ENCODE measurements at places on chromosomes 6 and 20. TPM values are rescaled to one million over a fixed set of nuclear protein-coding genes. Genes with fewer than 3 reads are reported as not detected.

DNA sequence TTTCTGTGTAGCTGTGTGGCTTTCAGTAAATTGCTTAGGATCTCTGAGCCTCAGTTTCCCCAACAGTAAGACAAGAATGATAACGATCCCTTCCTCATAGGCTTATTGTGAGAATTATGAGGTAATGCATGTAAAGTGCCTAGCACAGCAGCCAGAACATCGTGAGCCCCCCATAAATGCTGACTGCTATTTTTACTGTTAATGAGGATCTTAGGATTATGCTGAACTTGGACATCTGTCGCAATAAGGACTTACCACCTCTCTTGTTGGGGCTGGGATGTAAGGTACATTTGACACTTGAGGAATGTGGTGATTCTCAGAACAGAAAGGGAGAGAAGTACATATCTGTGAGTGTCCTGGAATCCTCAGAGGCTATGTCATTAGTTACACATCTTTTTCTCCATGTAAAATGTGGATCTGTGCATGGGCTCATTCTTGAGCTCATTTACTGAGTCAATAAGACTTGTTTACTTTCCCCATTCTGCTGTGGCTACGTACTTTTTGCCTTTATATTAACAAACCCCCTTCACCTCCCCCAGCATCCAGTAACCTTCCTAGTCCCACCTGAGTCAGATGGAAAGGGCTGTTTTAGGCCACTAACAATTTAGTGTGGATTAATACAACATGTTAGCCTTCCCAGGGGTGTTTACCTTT is 64.4 kb upstream of the PLEKHG1 start:
- peaks cover 11% of the 10 kb centered on the region for H3K36me3 ChIP-seq
- peaks cover 8% of the 10 kb centered on the region for H3K4me1 ChIP-seq
- H3K4me3 ChIP-seq = no peak overlapping the region
- no peak overlapping the region for H3K27ac ChIP-seq

GRCh38 chr6:117624869-117625481 is 22.7 kb upstream of the GOPC start:
- H3K4me3 ChIP-seq = no peak overlapping the region
- H3K27me3 ChIP-seq = peaks cover 14% of the 10 kb centered on the region
- no peak for DNase-seq

- no peaks in the 10 kb centered on the region for H3K4me1 ChIP-seq
- no peak overlapping the region for H3K27ac ChIP-seq
- no peaks in the 10 kb centered on the region for H3K36me3 ChIP-seq
- no peak for DNase-seq
- H3K27me3 ChIP-seq = peaks cover 6% of the 10 kb centered on the region
These were observed 224.0 kb upstream of the PLN start for GRCh38 chr6:118324116-118324515.

GRCh38 chr6:84749181-84749580 is 15.2 kb downstream of the TBX18 start:
- H3K4me3 ChIP-seq = no peak overlapping the region
- no peak overlapping the region for H3K27ac ChIP-seq
- no peaks in the 10 kb centered on the region for H3K27me3 ChIP-seq
- no peaks in the 10 kb centered on the region for H3K4me1 ChIP-seq

DNA sequence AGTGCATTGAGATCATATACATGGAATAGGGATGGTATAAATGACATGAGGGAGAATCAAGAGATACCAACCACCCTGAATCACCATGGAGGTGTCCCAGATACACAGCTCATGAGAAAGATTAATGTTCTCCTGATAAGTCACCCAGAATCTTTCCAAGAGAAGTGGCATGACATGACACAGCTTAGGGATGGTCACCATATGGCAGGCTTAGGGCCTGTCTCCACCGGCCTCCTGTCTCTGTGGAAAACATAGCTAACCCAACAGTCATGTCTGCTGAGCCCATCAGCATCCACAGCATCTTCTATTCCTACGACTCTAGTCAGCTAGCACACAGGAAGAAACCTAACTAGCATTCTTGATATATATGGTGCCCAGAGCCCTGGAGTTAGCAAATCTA is 133.3 kb downstream of the IPCEF1 start:
- no peaks in the 10 kb centered on the region for H3K4me1 ChIP-seq
- no peak for DNase-seq
- no peak overlapping the region for H3K27ac ChIP-seq
- H3K27me3 ChIP-seq = no peaks in the 10 kb centered on the region
- H3K4me3 ChIP-seq = no peak overlapping the region
- no peaks in the 10 kb centered on the region for H3K36me3 ChIP-seq

GRCh38 chr6:158643836-158644230 is 710 bp downstream of the DYNLT1 start:
- no peak for DNase-seq
- H3K27ac ChIP-seq = peak overlapping the region; percentile 98
- H3K4me3 ChIP-seq = peak overlapping the region; percentile 97
- H3K4me1 ChIP-seq = peaks cover 42% of the 10 kb centered on the region
- H3K27me3 ChIP-seq = no peaks in the 10 kb centered on the region

DNA sequence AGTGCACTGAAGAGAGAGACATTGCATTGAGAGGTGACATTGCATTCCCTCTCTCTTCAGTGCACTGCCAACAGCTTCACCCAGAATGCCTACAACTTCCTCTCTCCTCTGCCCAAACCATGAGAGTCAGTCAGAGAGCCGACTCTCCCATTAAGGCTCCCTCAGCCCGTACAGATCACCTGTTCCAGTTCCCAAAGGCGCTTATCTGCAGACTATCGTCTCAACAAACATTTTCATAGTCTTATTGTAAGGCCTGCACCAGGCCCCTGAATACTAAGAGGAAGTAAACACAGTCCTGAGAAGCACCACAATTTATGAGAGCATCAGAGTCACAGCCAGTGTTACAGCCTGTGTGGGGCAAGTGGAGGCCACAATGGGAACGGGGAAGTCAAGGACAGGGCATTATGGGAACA is 53.7 kb downstream of the GFOD1 start:
- H3K27me3 ChIP-seq = no peaks in the 10 kb centered on the region
- no peak for DNase-seq
- H3K27ac ChIP-seq = peak overlapping the region; percentile 50
- peak overlapping the region; percentile 72 for H3K4me3 ChIP-seq
- H3K4me1 ChIP-seq = peaks cover 53% of the 10 kb centered on the region

- H3K36me3 ChIP-seq = no peaks in the 10 kb centered on the region
- peaks cover 23% of the 10 kb centered on the region for H3K27me3 ChIP-seq
- no peaks in the 10 kb centered on the region for H3K4me1 ChIP-seq
- H3K4me3 ChIP-seq = no peak overlapping the region
- no peak overlapping the region for H3K27ac ChIP-seq
- DNase-seq = no peak
These were observed 309.0 kb upstream of the CHD6 start for GRCh38 chr20:41927189-41927588.

DNA sequence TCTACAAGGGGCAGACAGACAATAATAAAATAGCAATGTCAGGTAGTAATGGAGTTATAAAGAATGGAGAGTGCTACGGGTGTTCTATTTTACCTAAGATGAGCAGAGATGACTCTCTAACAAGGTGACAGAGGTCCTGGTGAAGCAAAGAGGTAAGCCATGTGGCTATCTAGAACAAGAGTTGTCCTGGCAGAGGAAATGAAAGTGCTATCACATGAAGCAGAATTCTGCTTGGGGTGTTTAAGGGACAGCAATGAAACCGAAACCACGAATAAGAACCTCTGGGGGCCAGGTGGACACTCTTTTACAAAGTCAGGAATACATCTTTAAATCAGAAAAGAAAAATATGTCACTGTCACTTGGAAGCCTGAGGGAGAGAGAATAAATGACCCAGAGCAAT is 37.9 kb upstream of the IRAK1BP1 start:
- no peak overlapping the region for H3K4me3 ChIP-seq
- H3K36me3 ChIP-seq = no peaks in the 10 kb centered on the region
- no peak for DNase-seq
- H3K4me1 ChIP-seq = no peaks in the 10 kb centered on the region
- peaks cover 11% of the 10 kb centered on the region for H3K27me3 ChIP-seq

DNA sequence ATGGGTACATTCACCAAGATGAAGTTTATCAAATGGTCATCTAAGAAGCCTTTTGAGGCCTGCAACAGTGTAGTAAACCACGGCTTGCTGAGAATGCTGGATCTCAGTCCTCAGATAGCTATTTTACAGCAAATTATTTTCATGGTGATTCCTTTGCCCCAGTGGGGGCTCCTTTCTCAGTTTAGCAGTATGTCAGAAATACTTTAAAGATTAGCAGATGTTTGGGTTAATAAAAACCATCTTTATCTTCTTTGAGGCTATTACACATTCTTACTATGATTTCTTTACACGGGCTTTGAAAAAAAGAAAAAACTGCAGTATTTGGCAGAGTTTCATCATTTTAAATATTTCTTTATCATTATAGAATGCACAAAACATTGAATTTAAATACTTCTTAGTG is 10.7 kb downstream of the MYLIP start:
- no peaks in the 10 kb centered on the region for H3K27me3 ChIP-seq
- no peak for DNase-seq
- H3K27ac ChIP-seq = peak overlapping the region; percentile 36
- no peak overlapping the region for H3K4me3 ChIP-seq
- H3K4me1 ChIP-seq = peaks cover 52% of the 10 kb centered on the region

GRCh38 chr20:39641423-39641822 is 679.3 kb downstream of the DHX35 start:
- no peaks in the 10 kb centered on the region for H3K36me3 ChIP-seq
- no peak overlapping the region for H3K4me3 ChIP-seq
- H3K27ac ChIP-seq = no peak overlapping the region
- no peaks in the 10 kb centered on the region for H3K27me3 ChIP-seq
- no peak for DNase-seq

DNA sequence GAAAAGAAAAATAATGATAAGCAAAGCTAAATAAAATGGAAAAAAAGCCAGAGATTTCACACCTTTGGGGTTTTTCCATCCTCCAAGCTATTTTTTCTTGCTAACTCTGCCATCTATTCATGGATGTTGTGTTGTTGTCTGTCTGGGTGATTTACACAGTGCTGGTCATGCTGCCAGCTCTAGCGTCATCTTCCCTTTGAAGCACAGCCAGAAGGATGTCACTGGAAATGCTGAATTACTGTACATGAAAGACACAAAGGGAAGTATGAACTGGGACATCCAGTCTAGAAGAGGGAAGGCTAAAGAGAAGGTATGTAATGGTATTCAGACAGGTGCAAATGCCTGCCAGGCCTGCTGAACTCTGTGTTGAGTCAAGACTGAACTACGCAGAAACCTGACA is 241.9 kb upstream of the STXBP5 start:
- H3K27ac ChIP-seq = no peak overlapping the region
- H3K27me3 ChIP-seq = no peaks in the 10 kb centered on the region
- peaks cover 6% of the 10 kb centered on the region for H3K36me3 ChIP-seq
- DNase-seq = no peak
- H3K4me3 ChIP-seq = no peak overlapping the region

DNA sequence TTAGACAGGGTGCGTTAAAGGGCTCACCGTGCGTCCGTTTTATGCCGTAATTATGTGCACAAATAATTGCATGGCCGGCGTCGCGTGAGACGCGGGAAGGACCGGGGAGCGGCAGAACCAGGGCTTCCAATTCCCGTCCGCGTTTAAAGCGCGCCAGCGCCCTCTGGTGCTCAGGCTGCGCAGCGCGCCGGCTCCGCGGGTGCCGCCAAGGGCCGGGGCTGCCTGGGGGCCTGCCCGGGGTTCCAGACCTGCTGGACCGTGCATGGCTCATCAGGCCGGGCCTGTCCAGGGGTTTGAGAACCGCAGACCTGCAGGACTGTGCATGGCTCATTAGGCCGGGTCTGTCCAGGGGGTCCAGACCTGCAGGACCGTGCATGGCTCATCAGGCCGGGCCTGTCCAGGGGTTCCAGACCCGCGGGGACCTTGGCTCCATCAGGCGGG is 369.0 kb downstream of the THBS2 start:
- peak overlapping the region; percentile 93 for H3K4me3 ChIP-seq
- peak overlapping the region; percentile 89 for H3K27ac ChIP-seq
- peaks cover 8% of the 10 kb centered on the region for H3K4me1 ChIP-seq
- no peaks in the 10 kb centered on the region for H3K36me3 ChIP-seq

The TREM1 gene
- polyA plus RNA-seq = 2.4 TPM

The IL20RA gene
- polyA plus RNA-seq = not detected

The SLC22A3 gene
- not detected for polyA plus RNA-seq

The PRL gene
- not detected for polyA plus RNA-seq

The ZBTB46 gene
- not detected for polyA plus RNA-seq

Data from naive B cell (primary cell).